A549 treated with CORT108297 at 1 μM for 4 hours (cell line): ENCODE measurements at places on chromosomes 12 and 14. TPM values are rescaled to one million over a fixed set of nuclear protein-coding genes. Genes with fewer than 3 reads are reported as not detected.

P3H3 gene
- 21.7 to 32.2 TPM (median 30.7 TPM) in 5 replicates for total RNA-seq

KRT3 gene
- 0.05 to 0.09 TPM (median 0.06 TPM) in 4 of 5 replicates, not detected in the other for total RNA-seq

SRGAP1 gene
- total RNA-seq = 9.1 to 11.4 TPM (median 10.6 TPM) in 5 replicates

TAS2R42 gene
- total RNA-seq = not detected in 5 replicates

CD163 gene
- 0.02 to 0.07 TPM in 2 of 5 replicates, not detected in the others for total RNA-seq

EIF2S3B gene
- total RNA-seq = 0.53 to 0.88 TPM (median 0.65 TPM) in 5 replicates

HOXC4 gene
- total RNA-seq = 2.2 to 4.3 TPM (median 3.6 TPM) in 5 replicates

TMEM132C gene
- total RNA-seq = not detected in 5 replicates

PROX2 gene
- not detected in 5 replicates for total RNA-seq

GOLT1B gene
- 88.8 to 96.2 TPM (median 92.5 TPM) in 5 replicates for total RNA-seq

DNAI7 gene
- 0.13 to 0.91 TPM (median 0.18 TPM) in 5 replicates for total RNA-seq

CRIP2 gene
- total RNA-seq = 94.2 to 194 TPM (median 175 TPM) in 5 replicates

PLD4 gene
- total RNA-seq = 0.06 to 0.12 TPM (median 0.06 TPM) in 4 of 5 replicates, not detected in the other

LALBA gene
- total RNA-seq = not detected in 5 replicates

LGR5 gene
- total RNA-seq = 0.05 TPM in 1 of 5 replicates, not detected in the others

CMA1 gene
- not detected in 5 replicates for total RNA-seq

RPAP3 gene
- 36.4 to 59.7 TPM (median 42.6 TPM) in 5 replicates for total RNA-seq

SERPINA1 gene
- total RNA-seq = 0.54 to 0.88 TPM (median 0.67 TPM) in 5 replicates

PSME1 gene
- 161 to 192 TPM (median 170 TPM) in 5 replicates for total RNA-seq

PLEKHG7 gene
- total RNA-seq = 0.06 to 0.14 TPM (median 0.06 TPM) in 3 of 5 replicates, not detected in the others
